Calu3 (cell line): ENCODE measurements at places on chromosomes 11 and 22.

DNA sequence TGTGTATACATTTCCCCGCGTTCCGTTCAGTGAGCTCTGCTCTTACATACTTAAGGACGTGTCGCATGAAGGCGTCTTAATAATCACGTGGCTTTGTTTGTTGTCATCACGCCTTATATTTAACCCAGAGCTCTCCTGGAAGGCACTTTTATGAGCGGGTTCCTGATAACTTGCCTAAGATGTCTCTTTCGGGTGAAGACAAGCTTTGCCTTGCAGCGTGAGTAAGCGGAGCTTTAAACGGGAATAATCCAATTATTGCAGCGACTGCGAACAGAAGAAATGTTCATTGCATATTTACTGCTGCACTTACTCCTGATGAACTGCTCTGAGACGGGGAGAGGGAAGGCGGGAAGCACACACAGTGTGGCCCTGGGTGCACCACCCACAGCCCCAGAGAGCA, 1128.2 kb downstream of the BRD1 start:
- no peak for DNase-seq

DNA sequence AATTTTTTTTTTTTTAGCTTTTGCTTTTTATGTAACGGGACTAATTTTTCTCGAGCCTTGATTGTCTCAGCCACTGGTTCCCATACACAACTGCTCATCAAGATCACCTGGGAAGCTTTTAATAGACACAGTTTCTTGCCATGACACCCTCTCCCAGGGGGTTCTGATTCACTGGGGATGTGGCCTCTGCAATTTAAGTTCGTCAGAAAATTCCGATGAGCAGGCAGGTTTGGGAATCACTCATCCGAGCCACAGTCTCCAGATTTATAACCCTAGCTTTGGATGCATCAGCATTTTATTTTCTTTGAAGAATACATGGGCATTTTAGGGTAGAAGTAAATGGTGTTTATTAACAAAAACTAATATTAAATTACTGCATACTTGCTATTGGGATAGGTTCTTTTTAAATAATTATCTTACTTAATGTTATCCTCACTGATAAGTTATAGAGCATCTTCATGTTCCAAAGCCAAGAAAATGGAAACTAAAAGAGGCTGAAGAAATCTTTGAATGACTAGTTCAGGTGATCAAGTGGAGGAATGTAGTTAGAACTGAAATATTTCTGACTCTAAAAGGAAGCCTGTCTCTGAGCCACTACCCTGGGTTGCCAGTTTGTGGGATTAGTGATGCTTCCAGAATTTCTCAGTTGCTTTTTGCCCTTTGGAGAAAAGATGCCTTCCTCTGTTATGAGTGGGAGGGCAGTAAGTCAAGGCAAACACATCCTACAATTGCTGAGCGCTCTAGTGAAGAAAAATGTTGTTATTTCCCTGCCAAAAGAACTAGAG, 319.0 kb downstream of the DDX10 start:
- no peak for DNase-seq

GRCh38 chr11:86152006-86152862, 83.3 kb upstream of the PICALM start:
- peak; percentile 58 for DNase-seq

DNA sequence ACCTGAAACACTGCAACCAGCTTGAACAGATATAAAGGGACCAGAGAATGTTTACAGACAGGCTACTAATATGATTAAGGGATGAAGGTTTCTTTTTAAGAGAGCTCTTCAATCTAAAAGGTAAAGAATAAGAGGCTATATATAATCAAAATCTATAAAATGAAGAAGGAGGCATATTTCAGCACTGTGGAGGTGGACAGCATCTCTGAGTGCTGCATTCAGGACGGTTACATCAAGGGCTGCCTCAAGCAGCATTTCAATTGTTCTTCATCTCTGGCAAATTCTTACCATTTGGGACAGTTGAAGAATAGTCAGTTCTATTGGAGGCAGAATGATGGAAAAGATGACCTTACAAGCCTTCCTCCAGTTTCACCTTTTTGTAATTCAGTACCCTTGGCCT, 139.6 kb upstream of the LMO1 start:
- no peak for DNase-seq

- no peak for DNase-seq
Observed at GRCh38 chr11:59953463-59954218, 10.2 kb upstream of the OOSP4A start.

DNA sequence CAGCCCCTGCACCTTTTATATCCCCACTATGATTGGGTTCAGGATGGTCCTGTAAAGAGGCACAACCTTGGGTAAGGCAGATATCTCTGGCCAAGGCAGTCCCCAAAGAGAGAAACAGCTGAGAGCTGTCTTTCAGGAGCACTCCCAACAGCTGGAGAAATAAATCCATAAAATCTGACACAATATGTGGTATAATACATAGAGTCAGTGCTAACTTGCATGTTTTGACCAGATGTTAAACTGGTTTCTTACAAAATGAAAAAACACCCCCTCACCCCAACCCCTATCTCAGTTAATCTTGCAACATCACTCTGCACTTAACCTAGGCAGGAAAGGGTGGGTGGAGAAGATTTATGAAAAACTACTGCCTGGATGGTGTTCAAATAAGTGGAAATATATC, 44.0 kb upstream of the C11orf87 start:
- DNase-seq: no peak

GRCh38 chr11:79375818-79376550, 64.8 kb downstream of the TENM4 start:
- DNase-seq: no peak

GRCh38 chr11:12507391-12507790, 130.0 kb downstream of the PARVA start:
- DNase-seq: no peak

DNA sequence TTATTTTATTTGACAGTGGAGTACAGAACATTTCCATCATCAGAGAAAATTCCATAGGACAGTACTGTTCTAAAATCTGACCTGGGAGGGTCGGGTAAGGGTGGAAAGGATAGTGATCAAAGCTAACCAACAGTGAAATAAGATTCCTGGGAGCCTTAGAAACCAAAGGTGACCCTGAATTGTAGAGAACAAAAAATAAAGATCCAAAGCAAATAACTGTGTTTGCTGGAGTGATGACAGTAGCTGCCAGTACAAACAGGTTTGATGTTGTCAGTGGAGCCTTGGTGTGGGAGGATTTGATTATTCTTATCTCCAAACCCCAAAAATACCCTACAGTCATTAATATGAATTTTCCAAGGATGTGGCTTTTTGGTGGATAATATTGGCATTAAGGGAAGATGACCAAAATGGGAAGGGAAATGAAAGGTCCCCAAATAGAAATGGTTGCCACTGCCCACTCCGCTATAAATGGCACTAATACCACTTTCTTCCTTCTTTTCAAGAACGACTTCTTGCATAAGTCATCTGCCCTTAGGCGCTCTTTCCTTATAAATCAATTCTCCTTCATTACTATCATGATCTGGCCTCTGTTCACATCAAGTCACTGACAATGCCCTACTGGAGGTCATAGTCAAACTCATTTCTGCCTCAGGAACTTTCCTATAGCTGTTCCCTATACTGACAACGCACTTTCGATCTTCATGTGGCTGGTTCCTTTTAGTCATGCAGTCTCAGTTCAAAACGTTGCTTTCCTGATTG, 44.4 kb downstream of the EHF start:
- no peak for DNase-seq

DNA sequence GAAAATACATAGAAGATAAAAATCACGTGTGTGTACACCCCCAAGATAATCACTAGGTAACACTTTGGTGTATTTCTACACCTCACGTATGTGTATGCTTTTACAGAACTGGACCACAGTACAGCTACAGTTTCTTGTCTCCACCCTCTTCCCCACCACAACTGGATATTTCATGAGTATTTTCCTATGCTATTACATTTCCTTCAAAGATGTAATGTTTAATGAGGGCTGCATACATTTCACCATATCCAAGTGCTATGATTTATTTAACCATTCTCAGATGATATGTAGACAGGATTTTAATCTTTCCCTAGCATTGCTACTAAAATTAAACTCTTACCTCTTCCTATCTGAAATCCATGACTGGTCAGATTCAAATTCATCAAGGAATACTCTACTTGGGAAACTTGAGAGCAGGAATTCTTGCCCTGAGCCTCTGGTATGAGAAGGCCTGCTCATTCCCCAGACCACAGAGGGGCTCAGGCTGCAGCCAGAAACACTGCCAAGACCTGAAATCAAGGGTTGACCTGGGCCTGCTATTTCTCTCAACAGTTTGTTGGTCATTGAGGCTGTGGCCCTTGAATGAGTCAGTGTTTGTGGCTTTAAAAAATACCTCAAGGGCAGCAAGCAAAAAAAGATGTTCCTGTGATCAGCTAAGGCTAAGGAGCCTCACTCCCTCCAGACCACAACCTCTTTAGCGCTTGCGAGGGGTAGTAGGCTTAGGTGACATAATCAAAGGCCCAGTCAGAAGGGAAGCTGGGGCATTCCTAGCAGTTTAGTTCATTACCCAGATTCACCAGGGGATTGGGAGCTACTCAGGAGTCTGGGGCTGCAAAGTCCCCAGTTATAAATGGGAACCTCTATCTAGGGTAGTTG, 55.5 kb downstream of the ABTB2 start:
- peak; percentile 12 for DNase-seq

DNA sequence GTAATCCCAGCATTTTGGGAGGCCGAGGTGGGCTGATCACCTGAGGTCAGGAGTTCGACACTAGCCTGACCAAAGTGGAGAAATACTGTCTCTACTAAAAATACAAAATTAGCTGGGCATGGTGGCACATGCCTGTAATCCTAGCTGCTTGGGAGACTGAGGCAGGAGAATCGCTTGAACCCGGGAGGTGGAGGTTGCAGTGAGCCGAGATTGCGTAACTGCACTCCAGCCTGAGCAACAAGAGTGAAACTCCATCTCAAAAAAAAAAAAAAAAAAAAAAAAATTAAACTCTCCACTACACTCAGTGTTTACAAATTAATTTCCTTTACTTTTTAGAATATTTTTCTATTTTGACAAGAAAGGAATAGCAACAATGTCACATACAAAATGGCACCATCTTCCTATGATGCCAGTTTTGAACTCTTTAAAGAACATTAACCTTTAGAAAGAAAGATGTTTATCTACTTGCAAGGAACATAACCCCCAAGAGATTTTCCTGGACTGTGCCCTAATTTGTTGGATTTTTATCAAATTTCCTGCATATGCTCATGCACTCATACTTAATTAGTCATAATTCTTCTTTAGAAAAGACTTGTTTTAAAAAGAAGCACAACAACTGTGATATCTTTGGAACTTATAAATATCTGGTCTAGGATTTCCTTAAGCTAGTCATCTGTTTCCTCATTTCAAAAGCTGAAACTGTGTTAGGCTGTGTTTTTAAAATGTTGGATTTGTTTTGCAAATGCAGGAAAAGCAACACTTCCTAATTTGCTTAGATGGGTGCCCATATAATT, 22.6 kb upstream of the HIPK3 start:
- DNase-seq: no peak
